ENCODE measurements at places on chromosomes 12 and 14.
A peak's percentile ranks its signal among the peaks of the same experiment; 100 is the strongest.

DNA sequence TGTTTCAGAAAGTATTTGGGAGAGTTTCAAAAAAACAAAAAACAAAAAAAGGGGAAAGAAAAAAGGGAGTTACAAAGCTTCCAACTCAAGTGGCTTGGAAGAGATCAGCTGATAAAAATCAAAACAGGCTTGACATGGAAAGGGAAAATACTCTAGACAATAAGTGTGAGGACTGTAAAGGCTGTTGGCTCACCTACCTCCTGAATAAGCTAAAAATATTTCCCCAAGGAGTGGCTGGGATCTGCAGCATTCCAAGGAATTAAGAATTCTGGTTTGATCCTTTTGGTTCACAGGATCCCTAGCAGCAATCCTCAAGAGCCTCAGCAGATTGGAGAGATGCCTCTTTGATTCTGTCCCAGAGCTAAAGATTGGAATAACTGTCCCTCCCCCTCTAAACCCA lies 11.2 kb upstream of the AJUBA start:
- no peak for DNase-seq

GRCh38 chr14:60195179-60195810 lies 30.1 kb upstream of the DHRS7 start:
- DNase-seq: no peak

DNA sequence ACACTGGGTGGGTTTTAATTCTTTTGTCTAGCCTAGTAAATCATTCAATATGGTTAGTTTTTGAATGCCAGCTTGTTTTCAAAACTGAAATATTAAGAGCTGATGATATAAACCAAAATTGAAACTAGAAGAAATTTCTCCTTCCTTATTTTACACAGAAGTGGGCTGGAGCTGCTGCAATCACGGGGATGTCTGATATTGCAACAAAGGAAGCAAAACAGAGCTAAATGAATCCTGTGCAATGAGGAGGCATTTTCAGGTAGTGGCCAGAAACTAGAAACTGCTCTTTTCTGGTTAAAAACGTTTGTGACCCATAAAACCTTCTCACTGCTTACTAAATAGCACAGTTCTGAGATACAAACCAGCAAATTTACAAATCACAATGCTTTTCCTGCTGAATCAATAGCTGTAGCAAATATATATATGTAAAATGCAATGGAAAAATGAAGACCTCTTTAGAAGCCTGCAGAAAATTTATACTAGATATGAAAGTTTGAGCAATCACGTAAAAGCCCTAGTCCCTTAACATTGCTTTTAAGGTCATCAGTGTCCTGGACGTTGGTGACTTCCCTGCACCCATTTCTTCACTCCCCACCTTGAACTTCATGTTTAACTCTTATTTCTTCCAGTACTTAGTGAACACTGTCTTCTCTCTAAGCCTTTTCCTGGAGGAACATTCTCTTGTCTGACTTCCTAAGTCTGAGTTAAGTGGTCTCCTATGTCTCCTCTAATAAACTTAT lies 15.9 kb upstream of the LRRK2 start:
- DNase-seq: no peak

GRCh38 chr12:2356601-2357125 lies 303.9 kb downstream of the CACNA1C start:
- no peak for DNase-seq

GRCh38 chr14:64075613-64076005 lies 218.6 kb downstream of the ESR2 start:
- DNase-seq: no peak

- no peak for DNase-seq
Observed at GRCh38 chr12:104342635-104343249, 39.2 kb downstream of the EID3 start.

DNA sequence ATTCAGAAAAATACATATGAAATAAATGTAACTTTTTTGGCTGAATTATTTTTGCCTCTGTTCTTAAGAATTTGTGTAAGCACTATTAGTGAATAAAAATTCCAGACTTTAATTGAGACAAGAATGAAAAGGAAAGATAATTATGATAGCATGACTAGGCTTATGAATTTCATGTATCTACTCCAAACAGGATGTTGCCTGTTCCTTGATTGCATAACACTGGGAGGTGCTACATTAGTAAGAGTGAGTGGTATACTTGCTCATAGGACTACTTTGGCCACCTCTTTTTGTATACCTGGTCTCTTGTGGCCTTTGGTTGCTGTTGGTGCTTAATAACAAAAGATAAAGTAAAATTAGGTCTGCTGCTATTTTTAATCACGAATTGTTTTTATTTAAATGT lies 112.8 kb downstream of the NAV3 start:
- no peak for DNase-seq

- no peak for DNase-seq
Observed at GRCh38 chr12:47730341-47730744, 5.1 kb upstream of the ENDOU start.

DNA sequence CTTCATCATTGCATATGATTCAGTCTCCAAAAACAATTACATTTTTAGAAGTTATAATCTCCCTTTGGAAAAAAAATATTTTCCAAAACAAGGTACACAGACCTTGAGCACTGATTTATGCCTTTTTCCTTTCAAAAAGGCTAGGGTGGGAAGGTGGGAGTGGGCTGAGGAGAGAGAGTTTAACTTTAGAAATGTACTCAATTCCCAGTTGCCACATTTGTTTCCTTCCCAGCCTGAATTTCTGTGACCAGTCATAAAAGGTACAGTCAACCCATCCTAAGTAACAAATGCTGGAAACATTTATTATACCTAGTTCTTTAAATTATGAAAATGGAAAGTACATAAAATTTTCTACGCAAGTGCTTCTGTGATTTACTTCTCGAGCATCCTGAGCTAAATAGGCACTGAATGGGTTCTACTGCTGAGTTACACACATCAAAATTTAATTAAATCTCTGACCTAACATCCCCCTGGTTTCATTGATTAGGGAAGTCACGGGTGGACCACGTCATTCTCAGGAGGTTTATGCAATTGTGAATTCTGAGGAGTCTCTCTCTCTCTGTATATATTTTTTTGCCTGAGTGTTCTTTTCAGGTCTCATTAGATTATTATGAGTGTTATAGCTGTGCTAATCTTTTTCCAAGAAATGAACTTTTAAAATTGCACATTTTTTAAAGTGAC lies 371.8 kb downstream of the BTG1 start:
- no peak for DNase-seq

- DNase-seq: no peak
Observed at GRCh38 chr14:55771242-55771981, 191.4 kb downstream of the KTN1 start.

GRCh38 chr12:79778802-79779448 lies 88.2 kb upstream of the PAWR start:
- DNase-seq: no peak

GRCh38 chr12:75954041-75954440 lies 77.5 kb downstream of the PHLDA1 start:
- DNase-seq: no peak

DNA sequence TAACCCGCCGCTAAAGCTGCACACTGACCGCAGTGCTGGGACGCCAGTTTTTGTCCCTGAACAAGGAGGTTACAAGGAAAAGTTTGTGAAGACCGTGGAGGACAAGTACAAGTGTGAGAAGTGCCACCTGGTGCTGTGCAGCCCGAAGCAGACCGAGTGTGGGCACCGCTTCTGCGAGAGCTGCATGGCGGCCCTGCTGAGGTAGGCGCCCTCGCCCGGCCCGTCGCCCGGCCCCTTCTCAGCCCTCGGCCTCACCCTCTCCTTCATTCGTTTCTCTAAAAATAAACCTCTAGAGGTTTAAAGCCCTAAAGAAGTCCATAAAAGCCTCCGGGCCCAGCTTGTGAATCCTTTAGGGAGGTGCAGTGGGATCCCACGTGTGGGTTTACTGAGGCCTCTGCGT lies 52.2 kb upstream of the AMN start:
- DNase-seq: no peak

GRCh38 chr14:96748362-96748761 lies 48.8 kb upstream of the VRK1 start:
- DNase-seq: no peak

DNA sequence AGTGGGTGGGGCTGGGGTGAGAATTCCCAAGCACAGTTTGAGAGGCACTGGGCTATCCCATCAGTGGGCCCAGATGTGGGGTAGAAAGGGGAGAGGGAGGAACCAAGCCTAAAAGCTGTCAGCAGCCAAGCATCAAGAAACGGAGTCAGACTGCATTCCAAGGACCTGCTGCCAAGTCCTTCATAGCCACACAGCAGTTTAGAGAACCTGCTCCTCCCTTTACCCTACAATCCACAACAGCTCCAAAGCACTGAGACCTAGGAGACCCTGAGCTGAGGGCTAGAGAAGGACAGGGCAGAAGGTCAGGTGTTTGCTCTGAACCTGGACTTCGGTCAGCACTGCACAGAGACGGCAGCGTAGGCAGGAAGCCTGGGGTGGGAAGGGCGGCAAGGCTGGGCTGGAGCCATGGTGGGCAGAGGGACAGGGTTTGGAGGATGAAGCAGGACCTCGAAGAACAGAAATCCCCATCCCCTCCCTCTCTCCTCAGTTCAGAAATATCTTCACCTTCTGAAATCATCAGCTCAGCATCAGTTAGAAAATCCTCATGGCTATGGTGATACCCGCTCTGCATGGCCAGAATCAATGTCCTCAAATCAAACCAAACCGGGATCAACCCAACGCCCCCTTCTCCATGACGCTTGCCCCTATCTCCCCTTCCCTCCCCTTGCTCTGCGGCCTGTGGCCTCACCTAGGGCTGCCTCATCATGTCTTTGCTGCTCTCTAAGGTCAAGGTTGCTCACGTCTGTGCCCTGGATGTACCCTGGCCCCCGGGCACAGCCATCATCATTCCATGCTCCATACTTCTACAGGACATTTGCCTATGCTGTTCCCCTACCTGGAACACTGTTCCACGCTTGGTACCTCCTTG lies 12.9 kb upstream of the SERPINA4 start:
- DNase-seq: no peak

DNA sequence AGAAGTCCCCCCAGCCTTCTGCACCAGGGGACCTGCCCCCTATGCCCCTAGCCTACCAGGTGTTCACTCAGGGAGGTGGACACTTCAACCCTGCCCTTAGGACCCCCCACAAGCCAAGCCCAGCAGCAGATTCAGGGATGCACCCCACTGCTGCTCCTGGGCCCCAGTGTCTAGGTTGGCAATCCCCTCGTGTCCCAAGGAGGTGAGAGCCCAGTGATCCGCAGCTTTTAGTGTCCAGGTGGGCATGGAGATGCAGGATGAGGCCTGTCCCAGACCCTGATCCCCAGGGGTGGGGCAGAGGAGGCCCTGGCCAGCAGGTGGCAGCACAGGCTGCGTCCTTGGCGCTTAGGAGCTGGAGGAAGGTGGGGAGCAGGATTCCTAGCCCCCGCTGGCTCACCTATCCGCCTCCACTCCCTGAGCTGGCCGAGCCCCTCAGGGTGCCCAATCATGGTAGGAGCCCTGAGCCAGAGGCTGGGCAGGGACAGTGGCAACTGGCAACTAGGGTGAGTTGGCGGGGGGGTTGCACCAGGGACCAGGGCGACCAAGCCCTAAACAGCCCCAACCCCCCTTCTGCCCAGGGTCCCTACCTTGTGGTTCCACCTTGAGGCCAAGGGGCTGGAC lies 4.1 kb downstream of the CKB start:
- peak; percentile 93 for DNase-seq

GRCh38 chr12:94819011-94819410 lies 168.7 kb upstream of the TMCC3 start:
- DNase-seq: no peak

GRCh38 chr12:89882050-89882449 lies 173.4 kb upstream of the ATP2B1 start:
- no peak for DNase-seq

- no peak for DNase-seq
Observed at GRCh38 chr12:9799961-9800360, 27.3 kb upstream of the KLRF1 start.

DNA sequence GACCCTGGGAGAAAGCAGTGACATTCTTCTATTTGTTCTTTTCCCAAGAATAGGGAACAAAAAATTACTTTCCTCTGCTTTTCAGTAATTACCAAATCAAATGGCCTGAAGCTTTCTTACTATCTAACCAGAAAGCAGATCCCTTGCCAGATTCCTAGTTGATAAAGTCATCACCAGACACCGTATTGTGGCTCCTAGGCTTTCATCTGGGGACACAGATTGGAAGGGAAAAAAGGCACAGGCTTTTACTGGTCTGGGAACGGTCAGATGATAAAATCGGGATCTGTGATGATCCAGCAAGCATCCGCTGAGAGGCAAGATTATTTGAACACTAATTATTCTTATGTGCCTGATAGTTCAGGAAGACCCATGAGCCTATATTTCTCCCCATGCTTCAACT lies 79.1 kb upstream of the BCL2L14 start:
- DNase-seq: no peak

GRCh38 chr14:64737391-64738280 lies 33.4 kb downstream of the PLEKHG3 start:
- DNase-seq: no peak

GRCh38 chr14:43161477-43161876 lies 1345.6 kb downstream of the FSCB start:
- DNase-seq: no peak

DNA sequence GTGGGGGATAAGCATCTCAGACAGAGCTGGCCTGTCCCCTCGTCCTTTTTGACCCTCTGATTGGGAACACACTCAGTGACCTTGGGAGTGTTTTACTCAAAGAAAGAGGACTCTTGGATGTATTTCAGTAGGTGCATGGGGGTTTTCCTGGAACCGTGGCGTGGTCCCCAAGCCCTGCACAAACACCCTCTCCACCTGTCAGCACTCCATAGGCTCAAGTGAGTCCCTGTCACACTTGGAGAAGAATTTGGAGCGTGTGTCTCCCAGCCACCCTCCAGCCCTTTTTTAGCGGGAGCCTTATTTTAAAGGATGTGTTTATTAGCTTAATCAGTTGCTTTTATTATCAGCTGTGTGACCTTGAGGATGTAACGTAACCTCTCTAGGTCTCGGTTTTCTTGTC lies 37.3 kb upstream of the TBX3 start:
- no peak for DNase-seq

DNA sequence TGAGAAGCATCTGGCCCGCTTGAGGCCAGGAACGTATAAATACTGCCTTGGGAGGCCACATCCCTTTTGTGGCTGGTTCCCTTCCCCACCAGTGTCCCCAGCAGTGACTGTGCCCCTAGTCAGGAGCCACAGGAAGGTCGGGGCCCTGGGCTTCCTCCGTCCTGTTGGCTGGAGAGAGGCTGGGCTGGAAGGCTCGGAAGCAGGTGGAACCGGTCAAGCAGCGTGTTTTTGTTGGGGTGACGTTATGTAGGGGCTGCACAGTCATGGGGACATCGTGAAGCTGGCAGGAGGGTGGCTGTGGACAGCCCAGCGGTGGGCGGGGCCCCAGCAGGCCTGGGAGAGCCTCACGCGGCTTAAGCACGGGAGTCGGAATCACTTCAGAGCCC lies 10.1 kb downstream of the XRCC3 start:
- no peak for DNase-seq

GRCh38 chr14:83988275-83988674 lies 1541.7 kb upstream of the FLRT2 start:
- no peak for DNase-seq

GRCh38 chr14:53748691-53749090 lies 207.9 kb downstream of the BMP4 start:
- DNase-seq: no peak
